ENCODE measurements at places on chromosomes 6 and 20.

DNA sequence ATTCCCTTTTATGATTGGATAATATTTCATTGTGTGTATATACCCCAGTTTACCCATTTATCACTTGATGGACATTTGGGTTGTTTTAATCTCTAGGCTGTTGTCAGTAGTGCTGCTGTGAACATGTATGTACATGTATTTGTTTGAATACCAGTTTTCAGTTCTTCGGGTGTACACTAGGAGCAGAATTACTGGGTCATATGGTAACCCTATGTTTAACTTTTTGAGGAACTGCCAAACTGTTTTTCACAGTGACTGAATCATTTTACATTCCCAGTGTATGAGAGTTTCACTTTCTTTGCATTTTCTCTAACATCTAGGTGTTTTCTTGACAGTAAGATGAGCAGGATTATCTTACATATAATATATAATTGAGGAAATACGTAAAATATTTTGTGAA is 44.7 kb upstream of the ADIG start:
- no peak for DNase-seq

DNA sequence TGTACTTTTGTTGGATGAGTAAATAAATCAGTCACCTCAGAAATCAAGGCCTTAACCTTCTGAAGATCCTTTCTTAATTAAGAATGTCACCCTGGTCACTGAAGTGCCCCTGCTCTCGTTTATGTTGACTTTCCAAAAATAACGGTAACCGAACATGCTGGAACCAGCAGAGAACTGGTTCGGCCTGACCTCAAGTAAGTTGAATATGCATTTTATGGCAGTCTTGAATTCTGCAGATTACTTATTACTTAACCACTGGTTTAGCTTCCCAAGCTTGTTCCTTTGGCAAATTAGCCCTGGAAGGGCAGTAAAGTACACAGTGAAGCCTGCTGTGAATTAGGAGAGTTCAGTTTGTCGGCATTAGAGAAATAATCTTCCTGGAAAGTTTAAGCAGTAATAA is 12.2 kb downstream of the MAPRE1 start:
- DNase-seq, result no peak

GRCh38 chr6:37840940-37841300 is 21.4 kb downstream of the ZFAND3 start:
- no peak for DNase-seq

DNA sequence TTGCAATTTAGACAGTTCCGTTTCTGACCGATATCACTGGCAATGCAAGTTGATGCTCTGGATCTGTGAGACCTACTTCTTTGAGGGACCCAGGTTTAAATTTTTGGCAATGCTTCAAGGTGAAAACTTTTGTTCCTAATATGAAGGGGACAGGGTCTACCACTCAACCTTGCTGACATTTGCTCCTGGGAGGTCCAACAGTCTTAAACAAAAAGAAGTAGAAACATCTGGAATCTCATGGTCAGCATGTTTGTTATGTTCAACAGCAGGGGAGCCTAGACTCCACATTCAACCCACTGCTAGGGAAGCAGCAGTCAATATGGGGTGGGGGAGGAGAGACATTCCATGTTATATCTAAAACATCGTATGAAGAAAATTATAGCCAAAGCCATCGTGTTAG is 196.4 kb downstream of the SIM1 start:
- DNase-seq, result no peak

DNA sequence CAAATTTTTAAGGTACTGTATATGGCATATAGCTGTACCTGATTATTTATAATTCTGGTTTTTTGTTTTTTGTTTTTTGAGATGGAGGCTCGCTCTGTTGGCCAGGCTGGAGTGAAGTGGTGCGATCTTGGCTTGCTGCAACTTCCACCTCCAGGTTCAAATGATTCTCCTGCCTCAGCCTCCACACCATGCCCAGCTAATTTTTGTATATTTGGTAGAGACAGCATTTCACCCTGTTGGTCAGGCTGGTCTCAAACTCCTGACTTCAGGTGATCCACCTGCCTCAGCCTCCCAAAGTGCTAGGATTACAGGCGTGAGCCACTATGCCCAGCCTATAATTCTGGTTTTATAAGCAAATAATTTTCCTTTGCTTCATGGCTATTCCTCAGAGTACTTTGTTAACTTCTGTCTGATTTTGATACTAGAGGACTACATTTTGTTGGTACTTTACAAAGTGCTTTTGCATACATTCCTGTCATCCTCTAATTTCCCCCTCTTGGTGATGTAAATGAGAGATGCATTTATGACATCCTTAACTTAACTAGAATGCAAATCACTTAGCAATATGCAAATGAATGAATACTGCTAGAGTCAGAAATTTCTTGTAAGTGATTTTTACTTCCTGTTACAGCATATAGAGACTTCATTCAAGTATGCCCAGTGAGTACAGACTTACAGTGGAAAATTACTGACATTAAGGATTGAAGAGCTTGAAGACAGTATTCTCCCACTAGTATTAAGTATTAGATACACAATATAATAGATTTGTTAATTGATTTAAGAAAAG is 35.7 kb upstream of the ARID1B start:
- DNase-seq, result no peak

DNA sequence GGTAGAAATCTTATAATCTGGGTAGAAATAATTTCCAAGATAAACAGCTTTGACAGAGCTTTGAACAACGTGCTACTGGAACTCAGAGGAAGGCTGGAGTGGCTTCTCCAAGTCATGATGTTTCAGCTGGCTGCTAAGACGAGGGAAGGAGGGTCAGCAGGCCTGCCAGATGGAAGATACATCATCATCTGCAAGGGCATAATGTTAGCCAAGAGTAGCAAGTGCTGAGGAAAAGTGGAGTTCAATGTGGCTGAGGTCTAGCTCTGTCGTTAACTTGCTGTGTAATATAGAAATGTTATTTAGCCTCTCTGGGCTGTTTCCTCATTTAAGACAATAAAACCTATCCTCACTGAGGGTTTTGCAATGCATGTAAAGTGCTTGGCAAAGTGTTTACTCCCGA is 35.1 kb downstream of the RGS17 start:
- DNase-seq, result no peak

GRCh38 chr6:167107787-167108186 is 15.1 kb upstream of the CCR6 start:
- DNase-seq, result no peak

DNA sequence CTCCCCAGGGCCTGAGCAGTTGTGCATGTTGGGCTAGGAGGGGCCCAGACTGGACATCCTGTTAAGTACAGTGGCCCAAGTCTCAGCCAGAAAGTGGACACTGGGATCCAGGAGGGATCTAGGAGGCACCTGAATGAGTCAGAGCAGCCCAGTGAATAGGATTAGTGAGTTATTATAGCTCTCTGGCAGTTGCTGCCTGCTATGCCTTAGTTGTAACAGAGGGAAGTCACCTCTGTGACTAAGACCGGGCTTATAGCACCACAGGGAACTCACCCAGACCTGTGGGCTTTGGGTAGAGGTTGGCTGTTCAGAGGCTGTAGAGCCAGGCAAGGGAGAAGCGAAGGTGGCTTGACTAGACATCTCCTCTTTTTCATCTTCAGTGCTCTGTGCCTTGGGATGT is 39.0 kb upstream of the AAR2 start:
- no peak for DNase-seq

- peak; percentile 66 for DNase-seq
Measured at GRCh38 chr6:158660333-158660754, 10.5 kb downstream of the SYTL3 start.

- DNase-seq, result no peak
Measured at GRCh38 chr6:41222045-41222444, 6.1 kb upstream of the TREML4 start.

GRCh38 chr6:24721461-24722215 is 2.7 kb upstream of the C6orf62 start:
- peak; percentile 88 for DNase-seq

DNA sequence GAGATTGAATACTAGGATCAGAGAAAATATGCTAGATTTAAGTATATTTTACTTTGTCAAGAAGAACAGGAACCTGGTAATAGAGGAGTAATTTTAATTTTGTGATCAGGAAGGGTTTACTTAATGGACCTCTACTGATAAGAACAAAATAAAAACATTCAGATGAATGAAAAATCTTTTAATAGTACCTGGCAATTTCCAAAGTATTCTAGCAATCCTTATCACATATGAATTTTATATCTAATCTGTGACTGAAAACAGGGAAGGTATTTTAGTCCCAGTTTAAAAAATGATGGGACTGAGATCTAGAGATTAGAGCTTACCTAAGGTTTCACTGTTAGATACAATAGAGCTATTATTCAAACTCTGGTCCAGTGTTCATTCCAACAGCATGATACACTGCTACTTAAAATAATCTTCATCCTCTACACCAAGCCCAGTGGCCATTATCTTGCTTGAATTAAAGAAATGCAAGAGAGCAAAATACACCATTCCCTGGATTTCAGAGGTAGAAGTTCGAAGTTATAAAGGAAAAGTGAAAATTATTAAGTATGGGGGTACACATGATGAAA is 13.5 kb downstream of the SLC17A5 start:
- DNase-seq, result no peak

DNA sequence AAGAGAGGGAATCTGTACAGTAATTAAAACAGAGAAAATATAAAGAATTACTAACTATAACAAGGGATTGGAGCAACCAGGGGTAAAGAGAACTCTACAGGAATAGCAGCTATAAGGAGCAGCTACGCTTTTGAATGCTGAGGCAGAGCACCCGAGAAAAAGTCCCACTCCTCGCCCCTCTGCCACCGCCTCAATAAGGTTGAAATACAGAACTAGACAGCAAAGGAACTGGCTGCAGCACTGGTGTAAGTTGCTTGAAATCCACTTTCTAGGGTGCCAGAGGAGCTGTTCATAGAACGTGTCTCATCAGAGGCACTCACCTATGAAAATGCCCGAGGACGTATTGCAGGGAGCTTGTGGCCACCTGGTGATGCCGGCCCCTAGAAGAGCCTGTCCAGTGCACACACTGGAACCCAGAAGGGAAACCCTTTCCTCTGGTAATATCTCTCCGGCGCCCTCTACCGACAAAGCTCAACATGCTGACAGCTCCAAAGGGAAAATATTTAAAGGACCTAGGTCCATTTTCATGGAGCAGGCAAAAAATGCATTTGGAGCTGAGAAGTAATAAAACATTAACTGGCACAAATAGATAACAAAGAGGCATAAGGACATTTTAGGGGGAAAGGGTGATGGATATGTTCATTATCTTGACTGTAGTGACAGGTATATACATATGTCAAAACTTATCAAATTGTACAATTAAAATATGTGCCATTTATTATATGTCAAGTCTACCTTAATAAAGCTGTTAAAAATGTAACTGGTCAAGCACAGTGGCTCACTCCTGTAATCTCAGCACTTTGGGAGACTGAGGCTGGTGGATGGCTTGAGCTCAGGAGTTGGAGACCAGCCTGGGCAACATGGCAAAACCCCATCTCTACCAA is 137.4 kb upstream of the HDAC2 start:
- no peak for DNase-seq

DNA sequence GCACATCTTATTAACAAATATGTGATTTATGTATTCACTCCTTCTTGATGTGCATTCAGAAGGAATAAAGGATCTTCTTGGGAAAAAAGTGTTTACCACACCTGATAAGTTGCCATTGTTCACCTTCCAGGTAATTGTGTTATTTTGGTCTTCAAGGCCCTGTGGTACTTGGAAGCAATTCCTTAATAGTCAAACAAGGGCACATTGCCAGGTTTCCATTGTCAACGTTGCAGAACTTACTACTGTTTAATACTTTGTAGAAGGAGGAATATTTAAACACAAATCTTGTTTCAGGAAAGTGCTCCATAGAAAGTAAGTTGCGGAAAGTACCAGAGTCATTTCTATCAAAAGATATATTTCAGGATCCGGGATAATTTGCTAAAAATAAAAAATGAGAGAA is 129.5 kb upstream of the SGK1 start:
- DNase-seq, result no peak

DNA sequence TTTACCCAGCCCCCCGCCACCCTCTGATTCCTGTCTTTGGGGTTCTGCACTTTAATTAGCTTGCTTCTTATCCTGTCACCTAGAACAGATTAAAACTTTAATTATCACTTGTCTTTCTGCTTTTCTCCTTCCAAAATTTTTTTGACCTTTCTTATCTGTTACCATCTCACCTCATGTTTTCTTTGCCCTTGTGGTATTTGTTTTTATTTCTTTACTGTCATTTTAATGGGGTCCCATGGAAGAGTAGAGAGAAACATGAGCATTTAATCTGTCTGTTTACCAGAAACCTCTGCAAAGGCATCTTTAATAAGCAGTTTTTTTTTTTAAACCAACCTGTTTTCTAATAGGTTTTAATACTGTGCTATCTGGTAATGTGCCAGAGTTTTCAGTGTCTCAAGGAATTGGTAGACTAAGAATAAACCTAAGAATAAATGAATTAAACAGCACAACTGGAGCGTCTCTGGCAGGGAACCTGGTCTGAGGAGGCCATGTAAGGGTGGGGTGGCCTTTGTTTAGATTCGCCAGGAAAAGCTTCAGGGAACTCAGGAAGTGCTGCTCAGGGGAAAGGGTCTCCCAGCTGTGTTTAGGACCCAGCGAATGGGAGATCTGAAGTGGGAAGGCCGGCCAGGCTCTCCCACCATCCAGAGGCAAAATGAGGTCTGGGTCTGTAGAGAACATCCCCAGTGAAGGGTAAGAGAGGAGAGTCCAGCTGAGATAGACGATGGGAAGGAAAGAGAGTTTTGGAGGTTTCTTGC is 69.8 kb downstream of the ARID1B start:
- no peak for DNase-seq

- DNase-seq, result no peak
Measured at GRCh38 chr6:167825332-167826229, 1.1 kb upstream of the AFDN start.

DNA sequence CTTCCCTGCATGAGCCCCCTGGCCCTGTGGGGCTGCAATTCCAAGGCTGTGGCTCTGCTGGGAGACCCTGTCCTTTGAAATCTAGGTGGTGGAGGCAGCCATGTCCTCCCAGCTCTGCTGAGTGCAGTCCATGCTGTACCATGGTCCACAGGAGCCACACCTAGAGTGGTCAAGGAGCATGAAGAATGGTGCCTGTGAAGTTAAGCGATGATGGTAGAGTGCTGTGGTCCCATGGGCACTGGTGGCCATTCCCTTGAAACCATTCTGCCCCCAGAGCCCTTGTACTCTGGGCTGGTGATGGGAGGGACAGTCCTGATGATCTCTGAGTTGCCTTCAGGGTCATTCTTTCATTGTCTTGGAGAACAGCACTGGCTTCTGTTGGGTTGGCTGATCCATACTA is 55.3 kb downstream of the EFCAB8 start:
- no peak for DNase-seq

GRCh38 chr20:44160133-44160532 is 26.9 kb downstream of the JPH2 start:
- no peak for DNase-seq

Measured in CD4-positive, alpha-beta T cell treated with Interleukin-15 for 1 hour (primary cell).